EH (cell line): ENCODE measurements at places on chromosomes 6 and 20.

- no peak for DNase-seq
Measured at GRCh38 chr6:7975764-7976146, 65.2 kb upstream of the TXNDC5 start.

DNA sequence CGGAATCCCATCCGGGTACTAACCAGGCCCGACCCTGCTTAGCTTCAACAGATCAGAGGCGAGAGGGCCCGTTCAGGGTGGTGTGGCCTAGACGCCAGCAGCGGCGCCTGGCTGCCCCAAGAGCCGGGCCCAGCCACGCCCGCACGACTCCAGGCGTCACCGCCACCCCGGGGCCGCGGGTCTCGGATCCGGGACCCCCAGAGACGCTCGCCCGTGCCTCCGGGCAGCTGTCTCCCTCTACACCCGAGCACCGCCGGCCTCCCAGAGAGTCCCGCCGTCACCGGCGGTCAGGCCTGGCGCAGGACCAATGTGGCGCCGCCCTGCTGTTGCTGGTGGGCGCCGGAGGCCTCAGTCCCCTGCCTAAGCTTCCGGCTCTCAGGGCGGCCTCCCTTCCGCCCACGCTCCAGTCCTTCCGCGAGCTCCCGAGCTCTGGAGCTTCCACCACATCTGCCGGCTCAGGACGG, 441.2 kb upstream of the DEFB115 start:
- DNase-seq, result no peak

- peak; percentile 9 for DNase-seq
Measured at GRCh38 chr20:35461620-35462019, 6.2 kb downstream of the CEP250 start.

DNA sequence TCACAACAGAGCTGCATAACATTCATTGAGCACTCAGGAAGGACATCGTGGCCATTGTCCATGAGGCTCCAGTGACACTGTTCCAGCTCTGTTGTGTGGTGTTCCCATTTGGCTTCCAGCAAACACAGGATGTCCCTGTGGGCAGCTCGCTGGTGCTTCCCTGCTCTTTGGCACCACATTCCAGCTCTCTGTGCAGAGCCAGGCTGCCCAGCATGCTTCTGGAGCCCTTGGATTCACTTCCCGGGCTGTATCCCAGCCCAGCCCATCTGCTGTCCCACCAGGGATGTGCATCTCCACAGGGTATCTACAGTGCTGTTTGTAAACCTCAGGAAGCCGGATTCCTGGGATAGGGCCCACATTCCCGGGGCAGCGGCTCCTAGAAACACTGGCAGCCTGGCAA, 57.2 kb downstream of the CTCFL start:
- DNase-seq, result no peak

GRCh38 chr6:144378437-144378836, 93.3 kb downstream of the UTRN start:
- peak; percentile 33 for DNase-seq

DNA sequence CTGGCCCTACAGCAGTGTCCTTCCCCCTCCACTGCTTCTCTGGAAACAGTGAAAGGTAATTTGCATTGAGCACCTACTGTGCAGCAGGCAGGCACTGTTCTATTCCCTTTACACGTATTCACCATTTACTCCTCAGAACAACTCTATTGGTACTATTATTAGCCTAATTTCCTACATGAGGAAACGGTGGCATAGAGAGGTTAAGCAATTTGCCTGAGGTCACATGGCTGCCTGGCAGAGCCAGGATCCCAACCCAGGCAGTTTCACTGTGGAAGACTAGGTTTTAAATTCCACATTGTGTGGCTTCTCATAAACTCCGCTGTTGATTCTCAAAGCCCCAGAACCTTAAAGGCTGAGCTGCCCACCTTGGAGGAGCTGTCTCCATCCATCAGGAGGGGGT, 72.7 kb downstream of the CLIC5 start:
- no peak for DNase-seq

DNA sequence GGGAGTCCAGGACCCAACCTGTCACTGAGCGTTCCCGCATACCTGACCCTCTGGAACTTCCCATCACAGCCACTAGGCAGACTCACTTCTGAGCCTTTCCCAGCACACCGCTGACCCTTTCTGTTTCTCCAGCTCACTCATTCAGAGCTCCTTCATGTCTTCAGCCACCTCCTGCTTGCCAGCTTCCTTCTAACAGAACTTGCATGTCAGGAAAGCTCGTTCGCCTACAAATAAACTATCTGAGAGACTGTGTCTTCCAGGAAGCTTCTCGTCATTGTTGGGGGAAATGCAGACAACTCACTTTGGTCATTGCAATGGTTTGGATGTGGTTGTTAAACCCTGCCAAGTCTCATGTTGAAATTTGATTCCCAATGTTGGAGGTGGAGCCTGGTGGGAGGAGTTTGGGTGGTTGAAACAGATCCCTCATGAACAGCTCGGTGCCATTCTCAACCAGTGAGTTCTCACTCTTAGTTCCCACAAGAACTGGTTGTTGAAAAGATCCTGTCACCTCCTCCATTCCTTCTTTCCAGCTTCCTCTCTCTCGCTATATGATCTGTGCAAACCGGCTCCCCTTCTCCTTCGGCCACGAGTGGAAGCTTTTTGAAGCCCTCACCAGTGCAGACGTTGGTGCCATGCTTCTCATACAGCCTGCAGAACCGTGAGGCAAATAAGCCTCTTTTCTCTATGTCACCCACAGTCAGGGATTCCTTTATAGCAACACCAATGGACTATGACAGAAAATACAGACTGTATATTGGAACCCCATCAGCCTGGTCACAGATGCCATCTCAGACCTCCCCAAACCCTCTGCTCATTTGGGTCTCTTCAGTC, 1.4 kb upstream of the MUC21 start:
- DNase-seq, result peak; percentile 83

GRCh38 chr6:139640448-139640847, 266.0 kb upstream of the CITED2 start:
- no peak for DNase-seq

- DNase-seq, result peak; percentile 57
Measured at GRCh38 chr6:152948150-152948768, 34.6 kb downstream of the FBXO5 start.

- DNase-seq, result no peak
Measured at GRCh38 chr6:163779727-163780284, 365.3 kb downstream of the QKI start.

DNA sequence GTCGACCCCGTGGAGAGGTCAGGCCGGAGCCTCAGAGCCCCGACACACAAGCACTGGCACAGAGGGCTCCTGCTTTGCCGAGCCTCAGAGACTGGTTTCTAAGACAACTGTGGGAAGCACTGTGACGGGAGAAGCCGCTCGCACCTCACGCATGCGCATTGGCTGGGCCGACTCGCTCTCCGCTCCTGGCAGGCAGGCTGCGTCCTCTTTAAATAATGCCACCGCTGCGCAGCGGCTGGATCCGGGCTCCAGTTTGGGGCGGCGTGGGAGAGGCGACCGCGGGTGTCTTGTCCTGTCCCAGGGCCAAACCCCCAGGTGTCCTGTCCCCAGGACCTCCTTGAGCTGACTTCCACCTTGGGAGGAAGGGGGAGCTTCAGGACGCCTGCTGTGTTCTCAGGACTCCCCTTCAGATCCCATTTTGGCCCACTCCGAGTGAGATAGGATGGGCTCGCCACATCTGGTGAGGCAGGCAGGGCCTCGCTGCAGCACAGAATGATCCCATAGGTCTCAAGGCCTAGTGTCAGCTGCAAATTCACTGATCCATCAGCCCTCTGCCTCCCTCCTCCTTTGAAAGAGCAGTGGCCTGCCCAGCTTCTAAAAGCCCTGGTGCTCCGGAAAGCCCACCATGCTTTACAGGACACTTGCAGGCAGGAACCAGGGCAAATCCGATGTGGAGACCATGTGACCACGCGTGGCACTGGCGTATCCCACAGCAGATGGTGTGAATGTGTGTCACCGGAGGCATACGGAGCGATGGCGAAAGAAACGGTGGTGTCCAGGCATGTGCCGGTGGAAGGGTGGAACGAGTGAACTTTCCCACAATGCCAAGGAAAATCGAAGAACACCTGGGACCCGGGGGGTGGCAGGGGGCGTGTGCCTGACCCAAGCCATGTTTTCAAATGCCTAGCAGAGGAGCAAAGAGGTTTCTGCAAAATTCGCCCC, 169.3 kb upstream of the ZNF337 start:
- DNase-seq, result peak; percentile 84

DNA sequence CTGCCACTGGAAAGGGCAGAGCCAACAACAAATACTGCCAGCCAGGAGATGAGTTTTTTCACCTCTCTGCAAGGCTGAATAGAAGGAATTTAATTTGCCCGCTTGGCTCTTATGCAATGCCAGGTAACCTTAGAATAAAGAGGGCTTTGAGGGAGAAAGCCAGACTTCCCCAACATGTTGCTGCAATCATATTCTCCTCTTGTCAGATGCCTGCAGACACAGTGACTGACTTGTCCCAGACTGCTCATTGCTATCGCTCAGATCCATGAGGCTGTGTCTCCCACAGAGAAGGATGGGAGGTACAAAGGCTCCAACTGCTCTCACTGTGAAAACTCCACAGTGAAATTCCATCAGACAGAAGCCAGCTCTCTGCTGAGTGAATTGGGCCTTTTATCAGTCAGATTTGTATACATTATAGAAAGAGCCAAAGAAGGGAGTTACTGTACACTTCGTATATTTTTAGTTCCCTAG, 517.0 kb upstream of the ID4 start:
- no peak for DNase-seq

GRCh38 chr6:26156850-26157250, 69.6 kb downstream of the HFE start:
- peak; percentile 63 for DNase-seq

GRCh38 chr6:83443516-83443915, 12.7 kb upstream of the ME1 start:
- DNase-seq, result no peak

- no peak for DNase-seq
Measured at GRCh38 chr6:28898710-28898965, 25.1 kb downstream of the TRIM27 start.

GRCh38 chr6:43636308-43636659, 644 bp downstream of the MAD2L1BP start:
- peak; percentile 32 for DNase-seq

DNA sequence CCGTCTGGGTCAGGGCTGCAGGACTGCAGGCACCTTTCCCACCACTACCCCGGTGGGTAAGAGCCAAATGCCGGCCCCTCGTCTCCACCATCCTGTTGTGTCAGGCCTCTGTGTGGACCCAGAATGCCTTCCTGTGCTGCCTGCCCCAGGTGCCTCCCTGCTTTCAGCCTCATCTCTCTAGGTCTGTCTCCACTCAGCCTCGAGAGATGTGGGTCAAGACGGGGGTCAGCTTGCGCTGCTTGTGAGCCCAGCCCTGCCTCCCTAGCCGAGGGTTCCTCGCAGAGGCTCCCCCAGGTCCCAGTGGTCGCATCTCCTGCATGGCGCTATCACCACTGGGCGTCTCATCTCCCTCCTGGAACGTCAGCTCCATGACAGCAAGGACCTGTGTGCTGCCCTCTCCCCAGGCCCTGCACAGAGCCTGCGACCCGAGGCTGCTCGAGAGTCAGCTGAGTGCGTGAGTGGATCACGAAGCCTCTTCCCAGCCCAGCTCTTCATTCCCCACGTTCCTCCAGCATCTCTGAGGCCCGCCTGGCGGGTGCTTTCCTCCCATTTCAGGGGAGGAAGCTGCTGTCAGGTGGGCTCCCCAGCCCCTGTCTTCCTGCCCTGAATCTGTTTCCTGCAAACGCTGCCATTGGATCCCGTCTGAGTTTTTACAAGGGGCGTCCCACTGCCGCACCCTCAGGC, 38.7 kb upstream of the ZBP1 start:
- DNase-seq, result no peak

DNA sequence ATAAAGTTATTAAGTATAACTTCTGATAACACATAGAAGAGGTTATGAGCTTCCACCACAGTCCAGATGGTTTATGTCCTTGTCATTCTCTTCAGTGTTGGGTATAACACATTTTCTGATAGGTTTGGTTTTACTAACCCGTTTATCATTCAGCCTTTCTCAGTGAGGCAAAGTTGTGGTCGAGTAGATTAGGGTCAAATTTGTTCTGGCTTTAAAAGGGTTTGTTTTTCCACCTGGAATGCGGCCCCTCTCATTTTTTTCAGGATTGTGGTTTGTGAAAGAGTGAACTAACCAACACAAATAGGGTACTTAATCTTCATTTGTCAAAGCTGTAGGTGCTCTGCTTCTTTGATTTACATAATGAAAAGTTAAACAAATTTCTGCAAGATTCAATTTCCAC, 204.2 kb upstream of the ASCC3 start:
- DNase-seq, result peak; percentile 52

DNA sequence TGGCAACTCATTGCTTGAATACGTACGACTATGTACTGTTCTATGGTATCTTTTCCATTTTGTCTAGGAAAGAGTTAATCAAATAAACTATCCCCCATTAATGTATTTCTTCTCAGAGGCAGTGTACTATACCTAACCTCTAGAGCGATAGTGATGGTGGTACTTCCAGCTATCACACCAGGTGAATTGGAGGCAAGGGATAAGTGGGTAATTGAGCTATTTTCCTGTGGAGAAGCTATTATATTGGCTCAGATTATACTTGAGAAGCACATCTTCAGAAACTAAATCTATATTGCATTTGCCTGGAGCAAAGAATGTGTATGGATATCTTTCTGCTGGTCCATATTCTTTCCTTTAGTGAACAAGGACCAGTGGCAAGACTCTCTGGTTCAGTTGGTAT, 430.7 kb upstream of the KHDRBS2 start:
- no peak for DNase-seq

- DNase-seq, result peak; percentile 100
Measured at GRCh38 chr20:43938932-43939761, 24.5 kb downstream of the TOX2 start.

- no peak for DNase-seq
Measured at GRCh38 chr20:25284131-25284601, 36.3 kb downstream of the PYGB start.

DNA sequence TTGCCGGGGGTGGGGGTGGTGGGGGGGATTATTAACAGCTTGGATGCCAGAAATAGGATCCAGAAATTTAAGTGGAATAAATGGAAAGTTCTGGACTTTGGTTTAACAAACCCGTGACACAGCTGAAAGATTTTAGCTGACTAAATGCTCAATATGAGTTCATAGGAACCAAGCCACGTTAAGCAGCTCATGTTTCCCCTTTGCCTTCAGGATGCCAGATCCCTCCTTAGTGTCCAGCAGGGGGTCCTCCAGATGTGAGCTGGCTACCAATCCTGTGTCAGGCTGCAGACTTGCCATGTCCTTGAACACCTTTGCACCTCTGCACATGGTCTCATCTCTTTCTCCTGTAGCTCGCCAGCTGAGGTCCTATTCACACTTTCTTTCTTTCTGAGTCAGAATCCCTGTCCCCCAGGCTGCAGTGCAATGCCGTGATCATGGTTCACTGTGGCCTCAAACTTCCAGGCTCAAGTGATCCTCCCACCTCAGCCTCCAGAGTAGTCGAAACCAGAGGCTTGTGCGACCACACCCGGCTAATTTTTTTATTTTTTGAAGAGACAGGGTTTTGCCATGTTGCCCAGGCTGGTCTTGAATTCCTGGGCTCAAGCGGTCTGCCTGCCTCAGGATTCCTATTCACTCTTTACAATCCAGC, 133.3 kb upstream of the ARMC2 start:
- peak; percentile 13 for DNase-seq

- peak; percentile 56 for DNase-seq
Measured at GRCh38 chr6:152750694-152751093, at the start of gene VIP. Gene VIP, plus strand, starts transcription at chr6:152750797. Its CDS starts 1,381 bp downstream, at chr6:152752178.
